AG10803 (cell line): ENCODE measurements at places on chromosomes 3 and 15.

DNA sequence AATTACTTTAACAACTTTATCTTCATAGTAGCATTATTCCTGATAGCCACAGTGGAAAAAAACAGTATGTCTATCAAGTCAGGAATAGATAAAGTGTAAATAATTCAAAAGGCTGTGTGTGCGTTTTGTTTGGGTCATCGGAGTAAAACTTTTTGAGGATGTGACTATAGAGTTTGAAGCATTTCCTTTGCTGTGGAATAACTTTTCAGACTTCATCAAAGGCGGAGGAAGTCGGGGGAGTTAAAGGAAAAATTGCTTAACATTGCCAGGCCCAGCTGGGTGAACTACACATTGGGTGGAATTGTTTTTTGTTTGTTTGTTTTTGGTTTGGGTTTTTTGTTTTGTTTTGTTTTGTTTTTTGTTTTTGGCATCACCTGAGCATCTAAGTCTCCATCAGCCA lies 70.4 kb upstream of the CRTC3 start:
- DNase-seq = no peak

- DNase-seq = no peak
These were observed 165.7 kb upstream of the PLSCR5 start for GRCh38 chr3:146770881-146771280.

GRCh38 chr3:162014284-162014683 lies 517.7 kb downstream of the OTOL1 start:
- DNase-seq = no peak

DNA sequence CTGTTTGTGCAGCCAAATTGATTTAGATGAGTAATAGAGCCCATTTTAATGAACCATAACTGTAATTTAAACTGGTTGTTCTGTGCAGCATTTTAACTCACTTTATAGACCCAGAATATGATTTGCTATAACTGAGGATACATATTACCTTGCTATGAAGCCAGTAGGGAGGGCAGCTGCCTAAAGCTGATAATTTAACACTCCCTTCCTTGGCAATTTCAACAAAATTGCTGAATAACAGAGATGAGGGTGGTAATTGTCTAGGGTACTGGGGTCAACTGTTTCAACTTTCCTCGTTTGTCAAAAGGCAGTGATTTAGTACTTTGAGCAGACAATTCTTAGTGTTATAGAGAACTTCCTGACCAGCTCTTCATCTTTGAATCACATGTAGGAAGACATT lies 304.9 kb upstream of the POU1F1 start:
- no peak for DNase-seq

GRCh38 chr3:188734395-188734794 lies 437.4 kb upstream of the TPRG1 start:
- DNase-seq = peak; percentile 27

- DNase-seq = no peak
These were observed 35.7 kb upstream of the ZNF770 start for GRCh38 chr15:35023804-35024203.
